Liver (tissue), 10 donors: ENCODE measurements at places on chromosomes 11 and 22.

DNA sequence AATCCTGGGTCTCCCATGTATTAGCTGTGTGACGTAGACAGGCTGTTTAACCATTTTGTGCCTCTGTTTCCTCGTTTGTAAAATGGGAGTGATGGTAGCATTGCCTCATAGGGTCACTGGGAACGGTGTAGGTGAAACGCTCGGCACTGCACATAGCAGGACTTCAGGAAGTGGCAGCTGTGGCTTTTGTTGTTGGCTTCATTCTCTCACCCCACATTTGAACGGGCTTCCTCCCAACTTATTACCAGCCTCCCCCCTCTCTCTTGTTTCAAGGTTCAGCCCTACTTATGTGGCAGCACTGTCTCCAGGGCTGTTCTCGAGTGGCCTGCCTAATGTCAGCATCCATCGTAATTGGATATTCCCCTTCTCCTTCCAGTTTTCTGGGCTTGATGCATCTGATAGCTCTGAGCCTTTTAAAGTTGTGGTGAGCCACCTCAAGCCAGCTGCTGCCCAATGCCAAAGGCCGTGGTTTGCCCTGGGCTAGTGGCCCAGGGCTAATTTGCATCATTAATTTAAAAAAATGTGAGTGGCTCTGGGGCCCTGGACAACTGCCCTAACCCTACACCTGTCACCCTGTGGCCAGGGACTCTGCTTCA, 217.8 kb upstream of the TBCEL start:
- no peak for DNase-seq

DNA sequence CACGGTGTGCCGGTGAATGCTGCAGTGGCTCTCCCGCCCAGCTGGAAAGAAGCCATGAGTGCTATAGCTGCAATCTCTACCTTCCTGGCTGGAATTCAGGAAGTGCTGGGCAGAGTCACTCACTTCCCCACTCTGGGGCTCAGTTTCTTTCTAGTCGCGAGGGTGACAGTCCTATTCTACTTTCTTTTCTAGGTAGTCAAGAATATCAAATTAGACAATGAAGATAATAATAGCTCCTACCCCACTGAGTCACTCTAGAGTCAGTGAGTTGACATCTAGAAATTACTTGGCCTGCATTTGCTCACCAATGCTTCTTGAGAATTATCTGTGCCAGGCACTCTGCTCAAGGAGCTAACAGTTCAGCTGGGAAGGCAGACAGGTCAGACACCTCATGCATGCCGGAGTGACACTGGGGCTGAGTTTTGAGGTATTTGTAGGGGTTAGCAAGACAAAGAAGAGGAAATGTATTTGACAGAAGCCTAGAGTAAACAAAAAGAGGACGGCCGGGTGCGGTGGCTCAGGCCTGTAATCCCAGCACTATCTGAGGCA, 3.2 kb downstream of the CENPM start:
- no peak for DNase-seq

GRCh38 chr22:50309601-50309991, 2.1 kb upstream of the PLXNB2 start:
- DNase-seq = no peak

DNA sequence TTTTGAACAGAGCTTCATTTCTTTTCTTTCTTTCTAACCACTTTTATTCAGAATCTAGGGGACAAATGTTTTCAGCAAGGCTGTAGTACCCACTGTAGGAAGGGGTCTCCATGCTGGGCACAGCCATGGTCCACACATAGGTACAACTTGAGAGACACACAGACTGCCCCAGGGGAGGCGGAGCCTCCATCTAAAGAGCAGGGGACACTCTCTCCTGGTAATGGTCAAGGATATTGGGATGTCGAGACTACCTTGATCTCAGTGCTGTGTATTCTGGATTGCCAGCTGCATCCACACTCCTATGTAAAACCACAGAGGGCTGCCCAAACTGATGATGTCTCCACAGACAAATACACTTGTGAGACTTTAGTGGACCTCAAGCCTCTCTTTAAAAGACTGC, 2.9 kb upstream of the APOL3 start:
- DNase-seq = no peak

DNA sequence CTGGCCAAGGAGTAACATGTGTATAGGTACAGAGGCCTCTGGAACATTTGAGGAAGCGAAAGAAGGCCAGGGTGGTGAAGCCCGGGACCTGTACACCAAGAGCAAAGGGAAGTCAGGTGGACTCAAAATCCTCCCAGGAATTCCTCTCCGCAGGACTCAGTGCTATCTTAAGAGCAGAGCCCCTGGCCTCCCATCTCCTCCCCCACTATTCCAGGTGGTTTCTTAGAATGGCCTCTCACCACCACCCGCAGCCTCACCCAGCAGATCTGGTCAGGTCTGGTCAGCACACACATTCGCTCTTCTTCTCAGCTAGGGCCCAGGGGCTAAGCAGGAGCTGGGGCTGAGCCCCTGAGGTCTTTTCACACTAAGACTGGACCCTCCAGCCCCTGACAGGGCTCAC, 59.1 kb downstream of the SCGB1A1 start:
- DNase-seq = no peak

DNA sequence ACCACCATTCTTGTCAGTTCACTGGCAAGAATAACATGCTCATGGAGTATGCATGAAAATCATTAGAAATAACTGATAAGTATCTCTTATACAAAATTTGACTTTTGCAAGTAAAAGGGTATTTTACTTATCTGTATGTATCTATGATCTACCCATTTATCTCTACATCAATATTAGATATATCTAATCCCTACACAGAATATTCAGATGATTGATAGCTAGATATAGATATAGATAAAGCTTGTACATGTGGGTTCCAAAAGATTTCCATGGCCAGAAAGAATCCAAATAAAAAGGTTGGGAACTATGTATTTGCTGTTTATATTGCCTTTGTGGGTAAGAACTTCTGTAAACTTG, 185.5 kb downstream of the MAML2 start:
- no peak for DNase-seq

- DNase-seq = no peak
Observed at GRCh38 chr11:68052137-68052873, 13.5 kb downstream of the TCIRG1 start.

DNA sequence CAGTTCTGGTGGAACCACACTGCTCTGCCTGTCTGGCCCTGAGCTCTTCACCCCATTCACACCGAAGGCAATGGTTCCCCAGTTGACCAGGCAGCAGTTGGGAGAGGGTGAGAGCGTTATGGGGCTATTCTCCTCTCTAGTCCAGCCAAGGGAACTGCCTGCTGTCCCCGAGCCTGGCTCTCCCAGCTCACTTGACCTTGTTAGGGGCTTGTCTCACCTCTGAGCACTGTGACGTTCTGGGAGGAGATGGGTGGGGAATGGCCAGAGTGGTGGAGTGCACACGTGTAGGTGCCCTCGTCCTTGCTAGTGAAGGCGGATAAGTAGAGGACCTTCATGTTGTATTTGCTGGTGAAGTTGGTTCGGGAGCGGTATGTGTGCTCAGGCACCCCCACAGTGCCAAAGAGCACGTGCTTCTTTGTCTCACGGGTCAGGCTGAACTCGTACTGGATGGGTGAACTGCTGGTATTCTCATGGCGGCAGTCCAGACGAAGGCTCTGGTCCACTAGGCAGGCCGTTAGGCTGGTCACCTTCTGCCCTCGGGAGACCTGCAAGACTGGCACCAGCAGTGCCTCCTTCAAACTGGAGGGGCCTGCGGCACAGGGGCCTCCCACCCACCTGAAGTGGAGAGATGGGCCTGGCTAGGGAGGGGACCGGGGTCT, 3.0 kb downstream of the THY1 start:
- DNase-seq = no peak

DNA sequence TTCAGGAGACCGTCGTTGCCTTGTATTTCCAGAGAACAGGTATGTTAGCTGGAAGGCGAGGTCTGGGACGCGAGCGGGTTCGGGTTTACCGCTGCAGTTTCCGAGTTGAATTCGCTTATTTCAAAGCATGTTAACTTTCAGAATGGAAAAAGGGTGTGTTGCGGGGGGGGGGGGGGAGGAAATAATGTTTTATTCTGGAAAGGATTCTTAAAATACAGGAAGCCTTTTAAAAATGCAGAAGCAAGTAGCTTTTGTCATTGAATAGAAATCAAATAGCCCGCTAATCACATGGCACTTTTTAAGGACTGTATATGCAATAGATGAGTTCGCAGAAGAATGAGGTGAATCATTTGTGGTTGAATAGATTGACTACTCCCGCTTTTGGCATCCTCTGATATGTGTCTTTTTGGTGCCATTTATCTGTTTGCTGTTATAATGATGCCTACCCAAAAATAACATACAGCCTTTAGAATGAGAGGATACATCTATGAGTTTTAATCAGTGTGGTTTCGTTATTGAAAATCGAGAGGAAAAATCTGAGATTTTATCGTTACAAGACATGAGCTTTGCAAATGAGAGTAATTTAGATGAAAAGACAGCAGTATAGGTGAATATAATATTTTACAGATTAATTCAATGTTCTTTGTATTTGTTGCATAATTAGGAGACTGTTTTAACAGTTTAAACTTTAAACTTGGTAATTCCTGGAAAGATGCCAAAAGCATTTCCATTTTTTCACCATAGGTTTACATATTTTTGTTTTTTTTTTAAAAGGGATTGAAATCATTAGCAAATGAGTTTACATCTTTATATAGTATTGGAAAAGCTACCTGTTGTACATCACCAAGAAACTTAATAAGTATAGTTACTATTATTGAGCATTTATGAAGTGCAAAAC, 1.7 kb downstream of the PDE3B start:
- no peak for DNase-seq

DNA sequence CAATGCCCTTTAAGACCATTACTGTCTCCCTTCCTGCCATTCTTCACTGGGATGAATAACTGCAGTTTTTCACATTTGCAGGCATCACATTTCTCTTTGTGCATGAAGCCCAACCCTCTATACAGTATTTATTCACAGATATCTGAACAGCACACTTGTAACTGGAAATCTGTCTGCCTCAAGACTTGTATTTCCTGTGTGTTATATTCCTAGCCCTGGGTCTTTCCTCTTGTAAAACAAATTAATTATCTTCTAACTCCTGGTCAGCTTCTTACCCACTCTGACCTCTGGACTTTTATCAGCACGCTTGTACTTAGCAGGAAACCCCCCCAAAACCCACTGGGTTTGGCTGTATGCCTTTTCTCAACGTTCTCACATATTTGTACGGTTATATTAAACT, 2.0 kb downstream of the CSRP3 start:
- DNase-seq = no peak

DNA sequence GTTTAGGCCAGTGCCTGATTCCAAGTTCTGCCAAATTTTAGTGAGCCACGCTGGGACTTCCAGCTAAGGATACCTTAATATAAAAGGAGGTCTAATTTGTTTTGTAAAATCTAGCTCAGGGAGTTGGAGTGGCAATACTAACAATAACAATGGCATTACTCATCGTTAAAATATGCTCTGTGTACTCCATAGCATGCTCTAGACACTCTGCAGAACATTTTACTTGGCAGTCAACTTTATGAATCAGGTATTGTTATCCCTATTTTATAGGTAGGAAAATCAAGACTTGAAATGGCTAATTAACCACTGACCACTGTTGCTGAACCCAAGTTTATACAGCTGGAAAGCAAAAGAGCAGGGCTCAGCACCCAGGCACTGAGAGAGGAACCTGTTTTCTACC, 485.0 kb upstream of the KIRREL3 start:
- no peak for DNase-seq
